CD4-positive, alpha-beta T cell treated with Interleukin-4 for 4 hours (primary cell): ENCODE measurements at places on chromosomes 2 and 18.

GRCh38 chr2:194320520-194320919 is 1336.5 kb upstream of the SLC39A10 start:
- no peak for DNase-seq

DNA sequence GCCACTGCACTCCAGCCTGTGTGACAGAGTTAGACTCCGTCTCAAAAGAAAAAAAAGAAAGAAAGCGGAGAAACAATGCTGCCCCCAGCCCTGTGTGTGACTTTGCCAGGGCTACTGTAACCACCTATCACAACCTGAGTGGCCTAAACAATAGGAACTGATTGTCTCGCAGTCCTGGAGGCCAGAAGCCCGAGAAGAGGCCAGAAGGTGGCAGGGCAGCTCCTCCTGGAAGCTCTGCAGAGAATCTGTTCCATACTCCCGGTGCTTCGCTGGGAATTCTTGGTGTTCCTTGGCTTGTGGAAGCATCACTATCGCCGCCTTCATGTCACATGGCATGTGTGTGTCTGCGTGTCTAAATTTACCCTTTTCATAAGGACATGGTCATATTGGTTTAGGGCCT is 14.4 kb upstream of the RAB17 start:
- DNase-seq = no peak

GRCh38 chr2:86039178-86039962 is 66.3 kb downstream of the POLR1A start:
- DNase-seq = no peak

DNA sequence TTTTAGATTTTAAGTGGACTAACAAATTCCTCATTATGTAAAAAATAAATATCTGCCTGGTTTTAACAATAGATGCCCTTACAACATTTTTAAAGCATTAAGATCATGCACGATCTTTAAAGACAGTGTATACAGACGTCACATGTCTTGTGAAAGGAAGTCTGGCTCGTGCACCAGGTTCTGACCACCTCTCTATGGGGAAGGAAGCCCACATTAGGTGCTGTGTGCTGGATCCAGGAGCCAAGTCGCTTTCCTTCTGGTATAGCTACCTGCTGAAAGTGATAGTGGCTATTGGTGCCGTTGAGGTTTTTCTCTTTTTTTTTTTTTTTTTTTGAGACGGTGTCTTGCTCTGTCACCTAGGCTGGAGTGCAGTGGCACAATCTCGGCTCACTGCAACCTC is 116.5 kb downstream of the NCK2 start:
- peak; percentile 35 for DNase-seq

GRCh38 chr18:75134611-75134975 is 74.3 kb downstream of the PTGR3 start:
- no peak for DNase-seq

DNA sequence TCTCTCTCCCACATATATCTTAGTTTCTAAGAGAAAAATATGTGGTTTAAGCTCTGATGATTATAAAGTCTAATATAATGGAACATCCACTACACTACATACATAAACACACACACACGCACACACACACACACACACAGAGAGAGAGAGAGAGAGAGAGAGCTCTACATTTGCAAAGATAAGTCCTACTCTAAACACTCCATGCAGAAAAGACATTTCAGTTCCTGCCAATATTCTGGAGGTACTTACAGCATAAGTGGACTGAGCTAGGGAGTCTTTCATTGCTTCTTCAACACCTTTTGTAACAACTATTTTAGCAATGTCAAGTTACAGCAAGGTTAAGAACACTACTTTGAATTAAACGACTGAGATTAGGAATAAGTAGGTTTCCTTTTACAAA is 80.1 kb downstream of the FIGN start:
- DNase-seq = no peak

- DNase-seq = no peak
Observed at GRCh38 chr2:241601841-241602240, 35.1 kb downstream of the THAP4 start.

DNA sequence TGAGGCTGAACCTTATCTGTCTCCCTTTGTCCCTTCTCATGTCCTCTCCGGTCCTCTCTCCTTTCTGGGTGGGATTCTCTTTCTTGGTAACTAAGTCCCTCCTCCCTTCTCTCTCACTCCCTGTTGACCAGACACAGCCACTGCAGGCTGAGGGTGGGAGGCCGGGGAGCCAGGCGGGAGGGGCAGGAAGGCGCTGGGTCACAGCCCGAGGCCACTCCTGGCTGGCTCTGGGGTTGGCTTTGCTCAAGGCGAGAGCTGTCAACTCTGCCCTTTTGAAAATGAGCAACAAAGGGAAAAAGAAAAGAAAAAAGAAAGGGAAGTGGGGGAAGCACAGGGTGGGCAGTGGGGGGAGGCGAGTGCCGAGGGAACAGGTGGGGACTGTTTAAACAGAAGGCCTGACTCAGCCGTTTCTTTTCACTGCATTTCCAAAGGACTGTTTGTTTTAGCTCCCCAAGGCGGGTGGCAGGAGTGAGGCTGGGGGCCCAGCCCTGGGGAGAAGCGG is 70.5 kb upstream of the IGFBP5 start:
- DNase-seq = no peak

GRCh38 chr18:10286580-10287150 is 167.8 kb upstream of the APCDD1 start:
- DNase-seq = no peak

- no peak for DNase-seq
Observed at GRCh38 chr2:44943693-44944101, 2.2 kb downstream of the SIX3 start.

- DNase-seq = no peak
Observed at GRCh38 chr2:113851640-113852039, 38.2 kb upstream of the ACTR3 start.

DNA sequence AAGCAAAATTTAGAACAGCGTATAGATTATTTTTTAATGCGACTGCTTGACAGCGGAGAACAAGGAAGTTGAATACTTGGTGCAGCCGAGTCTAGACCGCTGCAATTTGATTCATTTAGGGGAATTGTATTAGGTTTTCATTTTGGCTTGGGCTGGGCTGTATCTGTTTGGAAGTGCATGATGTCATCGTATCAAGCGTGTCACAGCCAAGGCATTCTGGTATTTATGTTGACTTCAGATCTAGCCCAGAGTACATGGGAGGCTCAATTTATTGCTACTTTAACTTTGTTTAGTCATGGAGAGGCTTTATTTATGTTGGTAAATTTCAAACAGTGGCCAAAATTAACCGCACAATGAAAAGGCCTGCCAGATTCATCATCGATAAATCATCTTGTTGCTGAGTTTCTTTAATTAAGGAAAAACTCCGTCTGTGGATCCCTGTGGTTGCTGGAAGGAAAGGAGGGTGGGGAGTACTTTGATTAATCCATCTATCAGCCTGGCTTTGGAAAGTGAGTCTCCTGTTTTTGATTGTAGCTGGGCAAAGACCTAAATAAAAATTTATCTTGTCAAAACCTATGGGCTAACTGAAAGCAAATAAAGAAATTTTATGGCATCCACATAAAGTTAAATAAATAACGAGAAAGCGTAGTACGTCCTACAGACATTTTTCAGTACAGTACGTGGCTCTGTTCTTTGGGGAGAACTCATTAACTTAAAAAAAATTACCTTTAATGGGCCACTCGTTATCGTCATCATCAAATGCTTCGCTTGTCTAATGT is 230.4 kb upstream of the SPRED2 start:
- DNase-seq = no peak

- DNase-seq = no peak
Observed at GRCh38 chr2:172249986-172250385, 147.3 kb upstream of the DLX2 start.

- no peak for DNase-seq
Observed at GRCh38 chr2:160379399-160379798, 114.2 kb downstream of the RBMS1 start.

- no peak for DNase-seq
Observed at GRCh38 chr2:239328351-239329191, 72.2 kb downstream of the HDAC4 start.

GRCh38 chr2:119240311-119241204 is 16.9 kb downstream of the STEAP3 start:
- no peak for DNase-seq

- no peak for DNase-seq
Observed at GRCh38 chr2:114022360-114023085, 132.6 kb downstream of the ACTR3 start.

- DNase-seq = no peak
Observed at GRCh38 chr2:73072416-73072815, 904 bp upstream of the SFXN5 start.

DNA sequence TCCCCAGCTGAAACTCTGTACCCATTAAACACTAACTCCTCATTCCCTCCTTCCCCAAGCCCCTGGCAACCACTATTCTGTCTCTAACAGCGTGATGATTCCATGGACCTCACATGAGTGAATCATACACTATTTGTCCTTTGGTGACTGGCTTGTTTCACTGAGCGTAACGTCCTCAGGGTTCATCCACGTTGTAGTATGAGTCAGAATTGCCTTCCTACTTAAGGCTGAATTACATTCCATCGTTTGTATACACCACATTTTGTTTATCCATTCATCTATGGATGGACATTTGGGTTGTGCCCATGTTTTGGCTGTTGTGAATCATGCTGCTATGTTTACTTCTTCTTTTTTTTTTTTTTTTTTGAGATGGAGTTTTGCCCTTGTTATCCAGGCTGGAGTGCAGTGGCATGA is 19.6 kb upstream of the CABLES1 start:
- DNase-seq = no peak

GRCh38 chr2:161709428-161709827 is 85.2 kb downstream of the SLC4A10 start:
- no peak for DNase-seq

GRCh38 chr2:31324016-31324633 is 90.2 kb downstream of the EHD3 start:
- DNase-seq = peak; percentile 52
